ENCODE measurements at places on chromosomes 1 and 21.

DNA sequence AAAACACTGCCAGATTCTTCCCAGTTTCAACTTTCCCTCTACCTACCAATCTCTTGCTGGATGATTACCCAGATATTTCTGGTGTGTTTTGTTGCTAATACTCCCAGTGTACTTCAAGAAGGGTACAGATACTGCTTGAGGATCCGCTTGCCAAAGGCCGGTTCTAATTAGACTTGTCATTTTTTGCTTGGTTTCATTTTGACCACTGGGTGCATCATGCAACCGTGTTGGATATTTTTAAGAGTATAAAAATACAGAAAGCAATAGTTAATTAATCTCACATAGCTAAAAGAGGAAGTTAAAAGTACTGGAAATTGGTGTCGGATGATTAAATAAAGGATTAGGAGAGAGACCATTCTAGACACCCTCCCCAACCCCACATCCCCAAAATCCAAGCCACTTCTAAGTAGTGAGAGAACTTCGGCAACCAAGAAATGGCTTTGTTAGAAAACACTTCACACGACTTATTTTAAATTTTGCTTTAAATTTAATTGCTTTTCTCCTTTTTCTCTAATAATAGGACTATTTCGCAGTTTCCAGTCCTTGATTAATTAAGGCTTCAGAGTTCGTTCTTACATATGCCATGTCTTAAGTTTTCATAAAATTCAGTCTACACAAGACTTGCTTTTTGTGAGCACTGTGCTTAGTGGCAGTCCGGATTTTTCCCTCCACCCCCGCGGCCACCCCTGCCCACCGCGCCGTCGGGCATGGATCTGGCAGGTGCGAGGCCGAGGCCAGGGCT lies 2.5 kb upstream of the CDKN2C start:
- no peak for DNase-seq

DNA sequence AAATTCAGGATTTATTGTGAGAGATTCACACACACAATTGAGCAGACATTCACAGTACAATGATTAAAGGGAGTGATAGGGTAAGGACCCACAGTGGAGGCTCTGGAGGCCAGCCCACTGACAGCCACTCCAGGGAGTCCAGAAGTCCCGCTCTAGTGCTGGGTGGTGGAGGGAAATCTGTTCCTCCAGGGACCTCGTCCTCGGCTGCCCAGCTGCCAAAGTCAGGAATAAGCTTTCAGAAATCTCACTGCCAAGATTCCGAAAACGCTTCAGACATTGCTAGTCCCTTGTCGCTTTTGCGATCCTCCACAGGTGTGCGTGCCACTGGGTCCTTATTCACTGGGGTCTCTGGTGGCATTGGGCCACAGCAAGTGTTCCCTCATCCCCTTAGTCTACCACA lies 2.3 kb downstream of the MX1 start:
- no peak for DNase-seq

DNA sequence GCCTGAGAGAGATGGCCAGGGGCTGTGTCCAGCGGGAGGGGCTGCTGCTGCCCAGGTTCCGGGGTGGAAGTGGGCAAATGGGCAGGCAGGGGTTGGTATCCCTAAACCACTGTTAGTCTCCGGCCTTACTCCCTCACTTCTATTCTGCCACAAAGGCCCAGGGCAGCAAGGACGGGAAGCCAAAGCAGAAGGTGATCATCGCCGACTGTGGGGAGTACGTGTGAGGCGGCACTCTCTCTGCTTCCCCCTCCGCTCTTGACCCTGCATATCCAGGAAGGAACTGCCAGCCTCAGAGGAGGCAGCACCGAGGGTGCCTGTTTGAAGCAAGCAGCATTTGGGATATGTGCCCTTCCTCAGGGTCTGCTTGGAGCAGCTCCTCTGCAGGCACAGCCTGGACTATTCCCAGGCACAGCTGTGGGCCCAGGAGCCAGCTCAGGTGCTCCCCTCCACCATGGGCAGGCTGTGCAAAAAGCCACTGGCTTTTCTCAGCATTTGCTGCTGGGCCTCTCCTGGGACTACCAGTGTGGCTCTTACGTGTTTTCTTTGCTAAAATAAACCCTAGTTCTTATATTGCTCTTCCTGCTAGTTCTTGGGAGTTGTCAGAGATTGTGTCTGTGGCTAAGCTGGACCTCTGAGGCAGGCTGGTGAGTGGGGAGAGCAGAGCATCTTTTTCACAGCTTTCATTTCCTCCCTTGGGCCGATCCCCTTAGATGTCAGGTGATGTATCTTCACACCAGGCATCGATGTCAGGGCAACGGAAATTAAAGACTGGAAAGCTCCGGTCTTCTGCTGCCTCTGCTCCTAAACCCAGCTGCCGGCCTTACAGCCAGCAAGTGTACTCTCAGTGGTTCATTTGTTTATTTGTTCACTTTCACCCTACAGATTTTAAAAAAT lies 14.7 kb downstream of the PPIE start:
- no peak for DNase-seq

GRCh38 chr1:109776206-109776835 lies 12.6 kb upstream of the EPS8L3 start:
- no peak for DNase-seq

- DNase-seq = no peak
Measured at GRCh38 chr1:224498574-224499170, 64.1 kb upstream of the WDR26 start.

GRCh38 chr1:180601512-180601911 lies 30.3 kb upstream of the XPR1 start:
- no peak for DNase-seq
